ENCODE measurements at places on chromosomes 16 and 17.

- DNase-seq: peak; percentile 40
- H3K27me3 ChIP-seq: no peaks in the 10 kb centered on the region
- H3K36me3 ChIP-seq: no peaks in the 10 kb centered on the region
- H3K4me1 ChIP-seq: peaks cover 49% of the 10 kb centered on the region
Observed at GRCh38 chr17:1315891-1316403, 36.5 kb downstream of the TRARG1 start.

DNA sequence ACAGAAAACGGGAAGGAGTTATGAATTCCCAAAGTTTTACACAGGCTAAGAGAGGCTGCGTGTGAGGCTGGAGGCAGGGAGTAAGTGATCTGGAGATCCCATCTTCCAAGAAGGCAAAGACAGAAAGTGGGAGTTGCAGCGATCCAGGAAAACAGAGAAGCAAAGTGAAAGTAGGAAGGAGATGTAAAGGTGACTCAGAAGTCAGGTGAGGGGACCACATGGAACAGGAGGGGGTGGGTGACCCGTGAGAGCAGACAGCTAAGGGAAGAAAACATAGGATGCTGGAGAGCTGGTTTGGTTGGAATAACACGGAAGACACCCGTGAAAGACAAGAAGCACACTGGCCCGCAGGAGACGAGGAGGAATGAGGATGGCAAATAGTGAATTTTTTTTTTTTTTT is 1.3 kb downstream of the ALOX12 start:
- H3K36me3 ChIP-seq: peaks cover 23% of the 10 kb centered on the region
- no peak overlapping the region for H3K4me3 ChIP-seq
- H3K27me3 ChIP-seq: no peaks in the 10 kb centered on the region
- H3K4me1 ChIP-seq: peaks cover 11% of the 10 kb centered on the region
- DNase-seq: no peak

- H3K36me3 ChIP-seq: no peaks in the 10 kb centered on the region
- DNase-seq: no peak
- H3K4me3 ChIP-seq: peak overlapping the region; percentile 60
Observed at GRCh38 chr16:83802135-83802534, 5.6 kb upstream of the HSBP1 start.

DNA sequence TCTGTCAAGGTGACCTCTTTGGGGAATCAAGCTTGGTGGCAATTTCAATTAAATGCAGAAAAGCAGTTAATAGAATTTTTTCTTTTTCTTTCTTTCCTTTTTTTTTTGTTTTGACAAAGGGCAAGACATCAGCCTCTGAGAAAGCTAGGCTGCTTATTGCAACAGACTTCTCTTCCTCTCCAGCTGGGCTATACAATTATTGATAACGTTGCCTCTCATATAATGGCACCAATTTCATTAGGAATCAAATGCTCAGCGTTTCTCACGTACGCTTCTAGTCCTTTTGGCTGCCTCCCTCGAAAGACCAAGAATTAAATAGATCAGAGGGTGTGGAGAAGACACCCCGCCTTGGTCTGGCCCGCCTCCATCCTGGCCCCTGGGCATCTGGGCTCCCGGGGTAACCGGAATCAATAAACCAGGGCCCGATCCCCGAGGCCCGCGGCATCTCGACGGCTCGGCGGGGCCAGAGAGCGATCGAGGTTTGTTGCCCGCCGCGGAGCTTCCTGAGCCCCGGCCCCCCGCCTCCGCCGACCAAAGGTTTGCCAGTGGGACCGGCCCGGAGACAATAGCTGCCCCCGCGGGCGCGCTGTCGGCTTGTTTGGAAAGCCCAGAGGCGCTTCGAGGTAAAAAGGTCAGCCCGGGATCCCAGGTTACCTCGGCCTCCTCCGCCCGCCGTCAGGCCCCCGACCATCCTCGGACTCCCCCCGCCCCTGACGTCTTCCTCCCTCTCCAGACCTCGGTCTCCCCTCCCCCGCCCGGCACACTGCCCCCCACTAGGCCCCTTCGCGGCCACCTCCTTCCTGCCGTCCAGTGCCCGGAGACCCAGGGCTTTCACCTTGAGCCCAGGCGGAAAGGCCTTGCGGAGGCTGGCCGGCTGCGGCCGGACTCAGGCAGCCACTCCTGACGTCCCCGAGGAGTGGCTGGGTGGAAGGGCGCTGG is 3.9 kb downstream of the HOXB1 start:
- no peak overlapping the region for H3K27ac ChIP-seq
- no peaks in the 10 kb centered on the region for H3K27me3 ChIP-seq
- no peaks in the 10 kb centered on the region for H3K4me1 ChIP-seq
- H3K36me3 ChIP-seq: no peaks in the 10 kb centered on the region

GRCh38 chr16:10421596-10421995 is 35.7 kb downstream of the ATF7IP2 start:
- no peak for DNase-seq
- H3K36me3 ChIP-seq: no peaks in the 10 kb centered on the region
- H3K27ac ChIP-seq: no peak overlapping the region
- no peaks in the 10 kb centered on the region for H3K27me3 ChIP-seq
- no peaks in the 10 kb centered on the region for H3K4me1 ChIP-seq

GRCh38 chr17:20207262-20207985 is 198.3 kb downstream of the SPECC1 start:
- H3K4me1 ChIP-seq: peaks cover 47% of the 10 kb centered on the region
- H3K4me3 ChIP-seq: no peak overlapping the region
- no peaks in the 10 kb centered on the region for H3K27me3 ChIP-seq

DNA sequence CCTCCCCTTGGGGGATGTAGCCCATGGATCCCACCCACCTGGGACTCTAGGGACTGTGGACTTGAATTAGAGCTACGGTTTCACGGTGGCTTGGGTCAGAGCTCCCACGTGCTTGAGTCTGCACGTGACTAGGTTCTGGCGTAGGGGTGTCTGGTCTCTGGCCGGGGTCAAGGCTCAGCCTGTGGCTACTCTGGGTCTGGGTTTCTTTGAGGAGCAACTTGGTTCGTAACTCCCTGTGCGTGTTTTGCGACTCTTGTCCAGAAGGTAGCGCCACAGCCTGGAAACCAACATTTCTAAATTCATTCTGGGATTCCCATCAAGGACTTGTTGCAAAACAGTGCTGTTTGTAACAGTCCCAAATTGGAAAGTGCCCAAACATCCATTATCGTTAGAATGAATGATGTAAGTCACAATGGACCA is 470 bp upstream of the GGT6 start:
- H3K36me3 ChIP-seq: no peaks in the 10 kb centered on the region
- no peak overlapping the region for H3K27ac ChIP-seq
- H3K4me3 ChIP-seq: no peak overlapping the region
- H3K4me1 ChIP-seq: peaks cover 41% of the 10 kb centered on the region
- DNase-seq: no peak
- no peaks in the 10 kb centered on the region for H3K27me3 ChIP-seq

DNA sequence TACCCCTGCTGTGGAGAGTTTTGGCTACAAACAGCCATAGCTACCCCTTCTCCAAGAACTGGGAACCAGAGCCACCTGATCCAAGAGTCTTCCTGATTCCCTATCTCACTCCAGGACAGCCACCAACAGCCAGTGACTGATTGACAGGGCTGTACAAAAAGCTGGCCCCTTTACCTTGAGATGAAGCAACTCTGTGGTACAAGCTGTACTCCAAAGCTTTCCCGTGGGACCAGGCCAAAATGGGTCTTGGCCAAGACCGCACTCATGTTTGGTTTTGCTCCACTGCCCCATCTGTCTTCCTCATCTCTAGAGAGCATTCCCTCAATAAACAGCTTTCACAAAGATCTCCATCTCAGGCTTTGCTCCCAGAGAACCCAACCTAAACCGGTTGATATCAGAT is 43.6 kb downstream of the RNF157 start:
- H3K36me3 ChIP-seq: no peaks in the 10 kb centered on the region
- no peak overlapping the region for H3K4me3 ChIP-seq
- no peaks in the 10 kb centered on the region for H3K27me3 ChIP-seq
- H3K4me1 ChIP-seq: peaks cover 20% of the 10 kb centered on the region
- no peak for DNase-seq

GRCh38 chr16:58509256-58510096 is 5.8 kb upstream of the SETD6 start:
- peaks cover 2% of the 10 kb centered on the region for H3K4me1 ChIP-seq
- no peak for DNase-seq
- no peak overlapping the region for H3K27ac ChIP-seq
- no peak overlapping the region for H3K4me3 ChIP-seq

DNA sequence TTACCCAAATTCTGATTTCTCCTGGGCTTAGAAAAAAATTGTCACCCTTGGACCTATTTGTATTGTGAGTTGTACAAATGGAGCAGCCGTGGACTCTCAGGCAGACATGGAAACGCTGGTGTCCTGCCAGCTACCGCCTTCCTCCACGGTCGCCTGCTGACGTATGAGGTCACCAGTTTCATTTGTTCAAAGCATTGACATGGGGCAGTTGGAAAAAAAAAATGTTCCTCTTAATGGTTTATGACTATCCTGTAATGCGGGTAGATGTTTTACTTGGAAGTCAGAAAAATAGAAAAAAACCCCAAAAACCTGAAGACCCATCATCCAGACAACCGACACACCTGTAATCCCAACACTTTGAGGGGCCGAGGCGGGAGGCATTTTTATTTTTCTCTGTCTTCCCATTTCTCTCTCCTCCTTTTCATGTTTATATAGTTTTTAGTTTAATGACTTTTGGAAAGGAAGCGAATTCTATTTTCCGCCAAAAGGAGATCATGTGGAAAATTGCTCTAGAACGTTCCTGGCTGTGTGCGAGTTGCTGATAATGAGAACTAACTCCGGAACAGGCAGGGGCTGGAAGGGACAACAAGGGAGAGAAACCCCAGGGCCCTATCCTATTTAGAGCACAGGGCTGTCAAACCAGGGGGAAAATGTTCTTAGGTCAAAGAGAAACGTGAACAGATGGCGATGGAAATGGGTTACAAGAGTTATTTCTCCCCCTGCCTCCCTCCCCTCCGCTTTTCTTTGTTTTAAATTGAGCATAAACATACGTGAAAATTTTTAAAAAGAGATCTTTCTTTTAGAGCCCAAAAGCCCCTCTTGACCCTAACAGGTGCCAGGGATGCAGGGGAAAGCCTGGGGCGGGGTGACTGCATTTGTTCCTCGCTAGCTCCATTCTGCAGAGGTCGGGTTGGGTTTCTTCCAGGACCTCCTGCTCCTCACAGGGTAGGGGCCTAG is 13.7 kb downstream of the DNAH17 start:
- no peaks in the 10 kb centered on the region for H3K27me3 ChIP-seq
- no peaks in the 10 kb centered on the region for H3K36me3 ChIP-seq
- no peak for DNase-seq
- H3K4me1 ChIP-seq: no peaks in the 10 kb centered on the region
- H3K27ac ChIP-seq: no peak overlapping the region

GRCh38 chr16:1610899-1611632 is 806 bp downstream of the IFT140 start:
- no peak for DNase-seq
- H3K4me3 ChIP-seq: peak overlapping the region; percentile 88
- H3K27me3 ChIP-seq: no peaks in the 10 kb centered on the region
- H3K36me3 ChIP-seq: no peaks in the 10 kb centered on the region
- H3K4me1 ChIP-seq: peaks cover 25% of the 10 kb centered on the region

- no peak for DNase-seq
- no peak overlapping the region for H3K27ac ChIP-seq
- peak overlapping the region; percentile 16 for H3K4me3 ChIP-seq
- peaks cover 31% of the 10 kb centered on the region for H3K4me1 ChIP-seq
Observed at GRCh38 chr17:81044428-81044763, 9.4 kb downstream of the BAIAP2 start.

DNA sequence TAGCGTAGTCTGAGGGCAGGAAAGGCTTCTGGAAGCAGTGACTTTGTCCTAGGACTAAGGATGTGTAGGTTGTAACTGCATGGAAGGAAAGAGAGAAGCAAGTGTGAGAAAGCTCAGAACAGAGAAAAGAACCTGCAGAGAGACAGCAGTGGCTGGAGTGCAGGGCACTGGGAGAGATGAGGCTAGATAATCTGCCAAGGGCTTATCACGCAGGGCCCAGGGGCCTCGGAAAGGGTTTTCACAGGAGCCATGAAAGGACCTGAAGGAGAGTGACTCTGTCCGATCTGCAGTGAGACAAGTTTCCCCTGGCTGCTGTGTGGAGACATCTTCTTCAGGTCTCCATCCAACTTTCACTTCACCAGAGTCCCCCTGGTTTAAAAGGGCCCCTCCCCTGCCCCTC is 7.1 kb upstream of the SRCAP start:
- no peaks in the 10 kb centered on the region for H3K4me1 ChIP-seq
- no peaks in the 10 kb centered on the region for H3K36me3 ChIP-seq
- H3K4me3 ChIP-seq: no peak overlapping the region
- H3K27ac ChIP-seq: no peak overlapping the region

- DNase-seq: no peak
- no peaks in the 10 kb centered on the region for H3K36me3 ChIP-seq
- H3K4me1 ChIP-seq: no peaks in the 10 kb centered on the region
- H3K27me3 ChIP-seq: no peaks in the 10 kb centered on the region
- H3K27ac ChIP-seq: no peak overlapping the region
- no peak overlapping the region for H3K4me3 ChIP-seq
Observed at GRCh38 chr16:16863672-16864071, 484.7 kb downstream of the NPIPA7 start.

GRCh38 chr17:73011016-73011486 is 81.4 kb downstream of the SLC39A11 start:
- H3K27ac ChIP-seq: no peak overlapping the region
- H3K4me1 ChIP-seq: peaks cover 15% of the 10 kb centered on the region
- DNase-seq: no peak
- no peaks in the 10 kb centered on the region for H3K36me3 ChIP-seq

DNA sequence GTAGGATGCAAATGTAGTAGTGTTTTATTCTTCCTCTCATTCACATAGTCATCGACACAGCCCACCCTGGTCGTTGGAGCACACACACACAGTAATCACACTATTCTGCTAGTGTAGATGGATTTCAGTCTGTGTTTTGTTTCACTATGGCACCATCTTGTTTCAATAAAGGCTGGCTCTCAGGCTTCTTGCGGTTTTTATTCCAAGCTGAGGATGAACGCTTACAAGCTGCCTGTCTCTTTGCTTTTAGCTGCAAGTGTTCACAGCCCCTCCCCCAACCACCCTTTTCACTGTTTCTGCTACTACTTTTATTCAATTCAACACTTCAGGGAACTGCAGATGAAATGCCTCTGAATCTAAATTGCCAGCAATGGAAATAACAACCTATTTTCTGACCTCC is 140.9 kb upstream of the PMFBP1 start:
- H3K4me1 ChIP-seq: no peaks in the 10 kb centered on the region
- DNase-seq: no peak
- H3K27me3 ChIP-seq: no peaks in the 10 kb centered on the region
